ENCODE measurements at places on chromosomes 7 and 10. TPM values are rescaled to one million over a fixed set of nuclear protein-coding genes. Genes with fewer than 3 reads are reported as not detected.

- no peak for DNase-seq
Observed at GRCh38 chr10:69634759-69635425, 4.8 kb downstream of the FAM241B start.

Gene CHST15
- not detected for total RNA-seq

DNA sequence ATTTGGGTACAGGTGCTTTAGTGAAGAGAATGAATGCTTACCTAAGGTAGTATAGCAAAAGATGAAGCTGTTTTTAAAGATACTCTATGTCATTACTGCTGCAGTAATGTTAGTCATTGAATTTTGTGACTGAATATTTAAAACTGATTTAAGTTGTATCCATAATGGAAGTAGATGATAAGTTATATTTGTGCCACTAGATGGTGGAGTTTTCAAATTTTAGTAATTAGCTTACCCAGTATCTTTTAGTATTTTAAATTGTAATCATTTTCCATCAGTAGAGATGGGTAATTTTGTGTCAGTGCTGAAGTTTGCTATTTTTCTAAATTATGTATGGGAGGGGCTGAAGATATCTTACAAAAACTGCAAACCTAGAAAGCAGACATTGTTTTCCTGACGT, 25.2 kb downstream of the HBP1 start:
- DNase-seq, result no peak

- DNase-seq, result no peak
Observed at GRCh38 chr10:116669080-116669479, 48.3 kb downstream of the PNLIPRP2 start.

Gene ITGB8
- total RNA-seq, result not detected

Gene MKX
- total RNA-seq, result not detected

Gene TSPAN15
- 4.7 TPM for total RNA-seq

Gene ELFN1
- not detected for total RNA-seq

GRCh38 chr7:95471071-95471470, 14.7 kb upstream of the ASB4 start:
- DNase-seq, result no peak

Gene CTTNBP2
- total RNA-seq, result not detected

- no peak for DNase-seq
Observed at GRCh38 chr10:100291356-100291755, 4.9 kb upstream of the BLOC1S2 start.

DNA sequence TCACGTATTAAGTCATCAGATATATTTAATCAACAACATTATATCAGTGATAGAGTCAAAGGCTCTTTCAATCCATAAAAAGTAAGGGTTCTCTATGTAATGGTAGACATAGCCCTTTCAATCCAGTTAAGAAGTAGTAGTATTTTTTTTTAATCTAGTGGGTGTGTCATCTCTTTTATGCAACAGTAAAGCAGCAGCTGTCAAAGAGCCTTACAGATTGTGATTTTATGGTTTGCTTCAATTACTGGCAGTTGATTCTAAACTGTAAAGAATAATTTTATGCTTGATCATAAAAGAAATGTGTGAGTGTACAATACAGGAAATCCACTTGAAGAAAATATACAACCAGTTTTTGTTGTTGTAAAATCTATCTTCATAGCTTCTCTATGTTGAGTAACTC, 902.6 kb upstream of the MBL2 start:
- DNase-seq, result no peak

Gene PSD
- 1.6 TPM for total RNA-seq

DNA sequence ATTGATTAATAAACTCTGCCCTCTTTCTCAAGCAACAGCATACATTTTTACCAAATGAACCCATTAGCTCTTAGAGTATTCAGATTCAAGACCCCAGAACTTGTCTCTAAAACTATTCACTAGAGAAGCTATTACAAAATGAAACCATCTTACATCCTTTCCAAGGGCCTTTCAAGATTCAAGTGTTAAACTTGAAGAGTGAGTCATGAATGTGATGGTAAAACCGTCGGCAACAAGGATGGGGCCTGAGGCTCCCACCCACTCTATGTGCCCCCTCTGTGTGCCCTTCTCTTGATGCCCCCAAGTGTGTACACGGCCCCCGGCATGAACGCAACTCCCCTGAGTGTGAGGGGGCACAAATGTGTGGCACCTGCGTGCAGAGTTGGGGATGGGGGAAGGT, 46.4 kb downstream of the SFMBT2 start:
- no peak for DNase-seq

- no peak for DNase-seq
Observed at GRCh38 chr10:123906296-123906695, 14.7 kb upstream of the CPXM2 start.

DNA sequence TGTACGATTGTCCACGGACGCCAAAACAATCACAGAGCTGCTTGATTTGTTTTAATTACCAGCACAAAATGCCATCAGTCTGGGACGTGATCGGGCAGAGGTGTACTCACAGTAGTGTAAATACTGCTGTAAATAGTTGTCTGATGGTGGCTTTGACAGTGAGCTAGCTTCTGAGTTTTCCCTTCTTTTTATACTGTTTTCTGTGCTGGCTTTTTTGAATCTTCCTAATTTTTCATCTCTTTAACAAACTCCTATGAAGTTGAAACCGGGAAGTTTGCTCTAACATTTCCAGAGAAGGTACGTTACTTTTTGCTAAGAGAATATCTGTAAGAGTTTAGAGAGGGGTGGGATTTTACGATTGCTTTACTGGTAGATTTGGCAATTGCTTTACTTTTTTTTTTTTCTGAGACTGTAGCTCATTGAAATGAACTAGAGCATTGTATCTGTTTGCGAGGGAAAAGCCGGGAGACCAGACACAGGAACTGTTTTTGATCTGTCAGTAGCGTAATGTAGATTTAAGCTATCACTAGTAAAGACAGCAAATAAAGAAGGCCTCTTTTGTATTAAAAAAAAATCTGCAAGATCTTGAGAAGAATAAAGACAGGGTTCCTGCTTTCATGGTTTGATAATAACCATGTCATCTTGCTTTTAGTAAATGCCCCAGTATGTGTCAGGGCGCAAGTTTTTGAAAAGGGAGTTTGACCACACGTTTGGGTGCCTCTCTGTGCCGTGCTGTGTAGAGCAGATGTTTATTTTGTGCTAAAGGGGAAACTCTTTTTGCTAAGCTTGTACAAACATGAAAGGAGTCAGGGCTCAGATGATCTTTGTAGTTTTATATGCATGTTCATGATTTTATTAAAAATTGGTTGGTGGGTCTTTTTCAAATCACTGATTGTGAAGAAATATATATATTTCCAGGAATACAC, 712 bp downstream of the FOXP2 start:
- DNase-seq, result no peak

DNA sequence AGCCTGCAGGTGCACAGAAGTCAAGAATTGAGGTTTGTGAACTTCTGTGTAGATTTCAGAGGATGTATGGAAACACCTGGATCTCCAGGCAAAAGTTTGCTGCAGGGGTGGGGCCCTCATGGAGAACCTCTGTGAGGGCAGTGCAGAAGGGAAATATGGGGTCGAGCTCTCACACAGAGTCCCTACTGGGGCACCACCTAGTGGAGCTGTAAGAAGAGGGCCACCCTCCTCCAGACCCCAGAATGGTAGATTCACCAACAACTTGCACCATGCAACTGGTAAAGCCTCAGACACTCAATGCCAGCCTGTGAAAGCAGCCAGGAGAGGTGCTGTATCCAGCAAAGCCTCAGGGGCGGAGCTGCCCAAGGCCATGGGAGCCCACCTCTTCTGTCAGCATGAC, 205.8 kb downstream of the CCSER2 start:
- peak; percentile 25 for DNase-seq

DNA sequence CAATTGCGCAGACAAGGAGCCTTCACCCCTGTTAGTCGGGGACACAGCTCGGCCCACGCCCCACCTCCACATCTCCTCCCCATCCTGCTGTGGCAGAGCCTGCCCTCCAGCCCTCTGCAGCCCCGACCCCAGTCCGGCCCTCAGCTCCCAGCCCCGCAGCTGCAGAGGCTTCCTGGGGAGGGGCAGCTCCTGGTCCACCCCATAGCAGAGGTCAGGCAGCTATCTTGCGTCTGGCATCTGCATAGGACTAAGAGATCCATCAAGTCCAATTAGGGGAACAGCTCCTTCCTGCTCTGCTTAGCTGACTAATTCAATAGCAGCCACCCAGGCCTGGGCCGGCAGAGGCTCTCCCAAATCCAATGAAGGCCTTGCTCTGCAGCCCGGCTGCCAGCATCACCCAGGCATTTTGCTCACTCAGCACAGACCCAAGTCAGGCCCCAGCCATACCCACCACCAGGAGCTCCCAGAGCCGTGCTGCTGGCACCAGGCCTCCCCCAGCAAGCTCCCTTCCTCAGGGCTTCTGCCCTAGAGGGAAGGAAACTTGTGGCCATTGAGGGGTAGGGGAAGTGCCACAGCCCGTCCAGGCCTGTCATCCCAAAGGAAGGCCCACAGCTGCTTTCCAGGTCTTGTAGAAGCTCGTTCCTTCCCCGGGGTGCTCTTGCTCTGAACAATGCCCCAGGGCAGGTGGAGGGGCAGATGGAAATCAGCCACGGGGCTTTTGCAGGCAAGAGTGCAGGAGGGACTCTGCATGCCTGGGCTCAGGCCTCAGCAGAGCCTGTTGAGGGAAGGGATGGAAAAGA, 106.2 kb upstream of the RET start:
- peak; percentile 9 for DNase-seq

Gene CNNM1
- 0.13 TPM for total RNA-seq

DNA sequence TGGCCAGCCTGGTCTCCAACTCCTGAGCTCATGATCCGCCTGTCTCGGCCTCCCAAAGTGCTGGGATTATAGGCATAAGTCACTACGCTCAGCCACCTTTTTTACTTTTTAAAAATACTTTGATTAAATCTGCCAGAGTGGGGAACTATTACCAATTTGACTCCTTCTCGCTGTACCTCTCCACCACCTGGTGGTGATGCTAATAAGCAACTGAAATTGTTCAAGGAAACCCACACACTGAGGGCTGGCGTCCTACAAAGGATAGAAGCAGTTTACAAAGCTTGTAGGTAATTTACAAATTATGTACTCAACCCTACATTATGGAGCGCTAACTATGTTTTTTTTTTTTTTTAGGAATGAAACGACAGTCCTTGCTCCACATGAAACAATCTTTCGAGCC, 111.1 kb downstream of the CPED1 start:
- no peak for DNase-seq

Gene VWA2
- not detected for total RNA-seq

Gene C7orf33
- not detected for total RNA-seq

DNA sequence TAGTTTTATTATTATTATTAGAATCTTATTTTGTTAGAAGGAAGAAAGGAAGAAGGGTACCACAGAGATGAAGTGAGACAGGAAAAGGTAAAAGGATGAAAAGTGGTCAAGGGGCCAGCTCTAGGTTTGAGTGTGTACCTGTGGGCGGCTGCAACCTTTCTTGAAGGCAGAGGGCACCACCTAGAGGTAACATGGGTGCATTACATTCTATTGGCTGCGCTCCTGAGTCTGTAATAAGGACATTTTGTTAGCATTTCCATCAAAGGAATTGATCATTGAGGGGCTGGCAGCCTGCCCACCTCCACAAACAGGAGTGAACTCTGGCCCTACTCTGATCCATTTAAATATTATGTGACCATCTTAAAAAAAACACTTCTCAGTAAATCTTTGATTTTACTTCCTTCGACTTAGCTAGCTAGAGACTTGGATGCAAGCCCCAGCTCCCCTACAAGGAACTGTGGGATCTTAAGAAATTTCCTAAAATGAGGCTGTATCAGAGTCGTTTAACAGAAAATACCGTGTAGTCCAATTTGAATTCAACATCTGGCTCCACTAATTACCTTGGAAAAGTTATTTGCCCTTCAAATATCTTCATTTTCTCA, 610.4 kb downstream of the IPMK start:
- peak; percentile 47 for DNase-seq

Gene ATP5F1C
- 293 TPM for total RNA-seq

DNA sequence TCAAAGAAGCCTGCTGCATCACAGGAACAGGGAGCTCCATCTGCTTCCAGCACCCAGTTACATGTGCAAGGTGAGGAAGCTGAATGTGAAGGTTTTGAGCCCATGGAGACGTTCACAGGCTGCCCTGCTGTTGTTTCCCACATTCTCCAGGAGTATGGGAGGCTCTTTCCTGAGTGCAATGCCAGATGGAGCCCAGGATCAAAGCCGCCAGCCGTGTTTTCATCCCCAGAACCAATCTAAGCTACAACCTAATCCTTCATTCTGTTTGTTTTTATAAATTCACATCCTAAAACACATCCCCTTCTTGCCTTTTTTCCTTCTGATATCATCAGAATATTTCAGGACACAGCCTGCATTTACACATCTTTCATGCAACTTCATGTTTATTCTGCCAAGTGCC, 98.9 kb upstream of the PRR15 start:
- DNase-seq, result no peak

DNA sequence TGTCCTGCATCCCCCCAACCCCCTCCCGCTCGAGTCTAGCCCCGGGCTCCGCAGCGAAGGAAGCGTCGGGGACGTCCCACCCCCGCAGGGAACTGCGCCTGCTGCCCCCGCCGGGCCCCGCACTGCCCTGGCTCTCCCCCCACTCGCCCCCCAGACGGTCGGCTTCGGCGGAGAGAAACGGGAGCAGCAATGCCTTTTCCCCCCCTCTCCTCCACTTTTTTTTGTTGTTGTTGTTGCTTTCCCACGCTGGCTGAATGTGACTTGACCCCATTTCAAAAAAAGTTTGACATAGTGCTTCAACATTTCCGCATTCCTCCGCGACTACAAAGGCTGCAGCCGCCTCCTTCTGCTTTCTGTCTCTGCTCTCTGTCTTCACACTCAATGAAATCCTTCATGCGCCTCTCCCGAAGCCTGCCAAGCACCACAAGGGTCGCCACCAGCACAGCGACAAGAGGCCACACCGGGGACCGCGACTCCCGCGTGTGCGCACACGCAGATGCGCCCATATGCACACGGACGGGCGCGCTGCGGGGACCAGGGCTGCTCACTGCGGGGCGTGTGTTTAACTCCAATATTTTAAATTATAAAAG, 1.0 kb downstream of the CDK6 start:
- DNase-seq, result peak; percentile 64

DNA sequence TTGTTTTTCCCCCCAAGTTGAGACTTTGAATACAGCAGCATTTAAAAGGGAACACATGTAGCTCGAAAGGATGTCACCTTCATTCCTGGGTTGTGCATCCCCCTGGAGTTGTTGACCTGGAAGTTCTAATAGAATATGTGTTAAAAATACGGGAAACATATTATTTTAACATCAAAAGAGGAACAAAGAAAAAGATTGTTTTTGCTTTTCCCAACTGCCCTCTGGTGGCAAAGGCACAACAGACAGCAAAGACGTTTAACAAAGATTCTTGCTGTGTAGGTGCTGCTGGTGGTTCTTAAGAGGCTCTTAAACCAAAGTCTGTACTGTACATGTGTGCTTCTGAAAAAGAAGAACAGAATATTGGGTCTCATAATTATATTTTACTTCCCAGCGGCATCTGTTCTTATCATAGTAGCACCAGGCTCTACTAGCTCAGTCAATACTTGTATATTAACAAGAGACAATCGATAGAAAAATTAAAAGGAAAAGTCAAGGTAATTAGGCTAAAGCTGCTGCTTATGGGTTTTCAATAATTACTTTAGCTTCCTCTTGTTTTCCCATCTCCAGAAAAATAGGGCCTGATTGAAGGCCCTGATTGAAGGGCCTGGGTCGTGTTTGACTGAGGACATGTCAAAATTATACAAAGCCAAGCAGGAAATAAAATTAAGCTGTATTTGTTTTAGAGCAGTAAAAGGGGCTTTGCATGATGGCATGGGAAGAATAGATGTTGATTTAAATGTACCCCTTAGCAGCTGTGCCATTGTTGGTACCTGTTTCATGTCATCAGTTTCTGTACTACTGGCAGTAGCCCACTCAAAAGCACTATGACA, 384.2 kb upstream of the LRGUK start:
- DNase-seq, result no peak

- no peak for DNase-seq
Observed at GRCh38 chr10:63382066-63382465, 83.7 kb downstream of the JMJD1C start.

Data from activated CD8-positive, alpha-beta T cell treated with anti-CD3 and anti-CD28 coated beads, Interleukin-2, amount 10 ng/mL, durations not matched to agents 7 days and 5 days (primary cell).